ENCODE measurements at places on chromosomes 5 and 9.

DNA sequence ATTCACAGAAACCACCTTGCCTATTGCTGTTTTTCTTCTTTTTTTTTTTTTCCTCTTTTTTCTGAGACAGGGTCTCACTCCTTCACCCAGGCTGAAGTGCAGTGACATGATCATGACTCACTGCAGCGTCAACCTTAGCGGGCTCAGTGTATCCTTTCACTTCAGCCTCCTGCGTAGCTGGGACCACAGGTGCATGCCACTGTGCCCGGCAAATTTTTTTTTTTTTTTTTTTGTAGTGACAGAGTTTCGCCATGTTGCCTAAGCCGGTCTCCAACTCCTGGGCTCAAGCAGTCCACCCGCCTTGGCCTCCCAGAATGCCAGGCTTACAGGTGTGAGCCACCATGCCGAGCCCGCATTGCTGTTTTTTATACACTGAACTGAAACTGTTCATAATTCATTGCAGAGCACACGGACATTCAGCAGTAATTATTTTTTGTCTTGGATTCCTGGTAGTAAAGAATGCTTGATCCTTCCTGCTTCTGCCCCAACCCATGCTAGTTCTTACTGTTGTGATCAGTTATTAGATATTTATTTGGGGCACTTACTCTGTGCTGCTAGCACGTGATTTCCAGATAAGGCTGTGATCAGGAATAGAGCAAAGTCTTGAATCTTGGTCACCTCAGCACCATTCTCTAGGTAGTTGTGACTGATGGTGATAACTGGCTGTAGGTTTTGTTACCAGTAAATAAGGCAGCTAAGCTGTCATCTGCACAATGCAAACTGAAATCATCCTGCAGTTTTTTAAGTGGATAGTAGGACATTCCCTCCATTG, 14.0 kb downstream of the MAP3K1 start:
- DNase-seq = no peak

GRCh38 chr5:38462976-38463633, 93.3 kb downstream of the LIFR start:
- no peak for DNase-seq

DNA sequence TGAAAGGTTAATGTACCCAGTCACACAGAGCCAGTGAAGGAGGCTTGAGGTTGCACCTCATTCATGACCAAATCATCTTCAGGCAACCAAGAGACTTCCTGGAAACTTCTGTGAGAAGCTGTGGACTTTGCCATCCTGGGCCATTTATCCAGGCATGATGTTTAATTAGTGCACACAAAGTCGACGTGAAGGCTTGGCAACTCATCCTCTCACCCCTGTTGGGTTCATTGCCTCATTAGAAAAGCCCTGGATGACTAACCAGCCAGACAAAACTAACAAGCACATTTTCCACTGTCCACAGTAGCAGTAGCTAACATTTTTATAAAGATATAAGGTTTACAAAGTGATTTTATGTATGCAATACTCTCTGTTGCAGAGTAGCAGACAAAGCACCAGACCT, 65.7 kb upstream of the ZNF462 start:
- DNase-seq = no peak

GRCh38 chr5:16315501-16315900, 135.9 kb upstream of the MARCHF11 start:
- DNase-seq = no peak

GRCh38 chr5:2724031-2724581, 27.4 kb downstream of the IRX2 start:
- DNase-seq = no peak

DNA sequence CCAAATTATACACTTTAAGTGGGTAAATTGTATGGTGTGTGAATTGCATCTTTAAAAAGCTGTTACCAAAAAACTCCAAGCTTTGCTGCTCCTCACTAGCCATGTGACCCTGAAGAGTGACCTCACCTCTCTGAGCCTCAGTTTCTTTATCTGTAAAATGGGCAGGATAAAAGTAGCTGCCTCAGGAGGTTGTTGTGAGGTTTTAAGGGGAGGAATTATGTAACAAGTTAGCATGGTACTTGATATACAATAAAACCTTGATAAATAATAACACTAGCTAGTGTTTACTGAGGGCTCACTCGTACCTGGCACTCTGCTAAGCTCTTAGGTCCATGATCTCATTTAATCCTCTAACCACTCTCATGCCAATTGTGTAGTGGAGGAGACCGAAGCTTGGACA, 19.0 kb upstream of the PHF19 start:
- DNase-seq = no peak

DNA sequence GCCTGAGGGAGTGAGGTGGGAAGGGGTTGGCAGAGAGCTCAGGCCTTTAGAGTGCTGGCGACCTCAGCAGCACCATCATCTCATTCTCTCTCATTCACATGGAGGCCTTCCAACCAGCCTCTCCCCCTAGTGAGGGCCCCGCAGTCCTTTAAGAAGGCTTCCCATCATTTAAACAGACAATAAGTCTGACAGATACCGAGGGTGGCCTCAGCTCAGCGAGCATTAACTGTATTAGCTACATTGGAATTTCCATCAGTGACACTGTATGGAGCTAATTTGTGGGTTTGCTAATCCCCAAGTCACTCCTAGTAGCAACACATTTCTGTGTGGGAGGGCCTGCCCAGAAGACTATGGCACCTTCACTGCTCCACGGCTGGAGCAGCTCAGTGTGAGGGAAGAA, 75.8 kb downstream of the INSYN2B start:
- no peak for DNase-seq

- DNase-seq = no peak
These were observed 1006.6 kb upstream of the DMAC1 start for GRCh38 chr9:8806150-8806549.

DNA sequence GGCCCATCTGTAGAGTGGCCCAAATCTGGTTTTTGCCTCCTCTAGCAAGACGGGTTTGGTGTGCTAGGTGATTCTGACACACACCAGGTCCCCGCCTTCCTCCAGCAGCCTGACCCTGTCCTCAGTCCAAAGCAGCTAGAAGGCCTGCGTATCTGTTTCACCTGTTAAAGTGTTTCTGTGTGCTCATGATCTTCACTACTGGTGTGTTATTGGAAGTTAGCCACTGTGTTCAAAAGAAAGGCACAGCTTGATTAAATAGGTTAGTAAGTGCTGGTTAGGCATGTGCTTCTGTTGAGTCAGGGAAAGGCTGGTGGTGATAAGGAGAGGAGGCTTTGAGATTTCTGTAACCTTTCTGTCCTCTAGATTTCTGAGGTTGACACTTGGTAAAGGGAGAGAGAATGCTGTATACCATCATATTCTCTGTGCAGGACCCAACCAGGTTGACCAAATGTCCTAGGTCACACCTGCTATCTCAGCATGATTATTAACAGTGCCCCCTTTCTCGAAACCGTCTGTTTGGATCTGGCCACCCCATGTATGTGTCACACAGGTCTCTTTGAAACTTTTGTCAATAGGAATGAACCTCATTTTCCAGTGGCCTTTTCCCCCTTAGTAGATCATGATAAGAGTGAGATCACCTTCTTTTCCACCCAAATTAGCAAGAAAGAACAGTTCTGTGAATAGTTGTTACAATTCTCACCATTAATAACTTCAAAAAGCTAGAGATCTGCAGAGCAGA, 58.8 kb downstream of the ARHGAP26 start:
- no peak for DNase-seq

- no peak for DNase-seq
These were observed 25.6 kb upstream of the ARRDC3 start for GRCh38 chr5:91408710-91409109.

DNA sequence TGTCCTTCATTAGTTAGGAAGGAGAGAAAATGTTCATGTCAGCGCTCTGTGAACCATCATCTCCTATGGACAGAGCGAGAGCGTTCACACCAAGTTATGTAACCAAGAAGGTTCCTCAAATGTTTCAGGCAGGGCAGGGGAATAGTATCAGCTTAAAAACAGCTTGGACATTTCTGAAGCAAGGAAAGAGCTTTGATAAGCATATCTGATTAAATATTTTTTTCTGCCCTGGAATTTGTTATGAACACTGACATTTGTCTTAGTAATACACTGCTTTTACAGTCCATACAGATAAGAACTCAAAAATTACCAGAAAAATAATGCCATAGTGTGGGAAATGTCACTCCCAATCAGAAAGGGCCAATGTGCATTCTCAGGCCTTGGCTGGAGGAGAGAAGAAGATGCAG, 66.3 kb upstream of the LIFR start:
- no peak for DNase-seq

DNA sequence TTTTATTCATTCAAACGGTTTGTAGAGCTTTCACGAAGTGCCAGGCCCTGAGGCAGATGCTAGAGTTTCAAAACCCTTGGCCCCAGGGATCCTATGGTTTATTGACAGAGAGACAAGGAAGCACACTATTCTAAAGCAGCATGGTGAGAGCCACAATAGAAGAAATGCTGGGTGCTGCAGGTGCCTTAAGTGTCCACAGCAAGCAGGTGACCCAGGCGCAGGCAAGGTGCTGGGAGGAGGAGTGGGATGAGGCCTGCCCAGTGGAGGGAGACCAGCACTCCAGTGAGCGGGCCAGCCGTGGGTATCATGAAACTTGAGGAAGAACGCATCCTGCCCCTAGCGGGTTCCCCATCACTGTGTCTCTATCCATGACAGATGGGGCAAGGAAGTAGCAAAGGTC, 71.0 kb downstream of the OSMR start:
- DNase-seq = no peak

GRCh38 chr5:68861099-68861498, 232.7 kb upstream of the SLC30A5 start:
- DNase-seq = no peak

DNA sequence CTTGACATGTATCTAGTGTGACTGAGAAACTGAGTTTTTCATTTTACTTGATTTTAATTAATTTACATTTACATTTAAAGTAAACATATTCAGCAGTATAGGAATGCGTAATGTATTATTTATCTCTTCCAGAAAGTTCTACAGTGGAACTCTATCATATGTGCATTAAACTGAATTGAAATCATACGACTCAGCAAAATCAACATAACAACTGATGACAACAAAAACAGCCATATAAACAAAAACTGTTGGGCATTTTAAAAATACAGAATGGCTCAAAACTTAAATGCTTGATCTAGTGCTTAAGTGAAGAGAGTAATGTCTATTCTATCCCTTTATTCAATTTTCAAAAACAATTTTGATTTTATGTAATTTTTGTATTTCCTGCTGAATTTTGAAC, 134.4 kb downstream of the TRPM3 start:
- DNase-seq = no peak

- DNase-seq = no peak
These were observed 30.6 kb downstream of the GPR107 start for GRCh38 chr9:130084337-130084736.

DNA sequence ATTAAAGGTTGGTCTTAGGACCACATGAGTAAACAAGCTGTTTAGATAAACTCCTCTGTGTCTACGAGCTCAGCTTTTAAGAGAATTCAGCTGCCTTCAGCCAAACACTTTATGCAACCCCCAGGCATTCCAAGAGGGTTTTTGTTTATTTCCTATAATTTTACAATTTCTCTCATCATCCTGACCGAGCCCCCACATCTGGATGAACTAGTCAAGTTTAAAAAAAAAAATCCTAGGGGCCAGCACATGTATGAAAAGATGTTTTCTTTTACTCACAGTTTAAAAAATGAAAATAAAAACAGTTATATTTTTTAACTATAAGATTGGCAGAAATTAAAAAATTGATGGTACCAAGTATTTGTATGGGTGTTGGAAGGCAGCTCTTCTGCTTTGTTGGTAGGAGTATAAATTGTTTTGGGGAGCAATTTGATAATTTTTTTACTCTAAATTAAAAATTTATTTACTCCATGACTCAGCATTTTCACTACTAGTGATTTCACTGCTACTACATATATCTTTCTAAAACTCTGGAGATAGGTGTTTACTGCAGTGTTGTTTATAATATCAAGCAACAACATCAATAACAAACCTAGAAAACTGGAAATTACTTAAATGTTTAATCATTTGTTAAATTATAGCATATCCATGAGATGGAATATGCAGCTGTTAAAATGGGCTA, 18.1 kb downstream of the YTHDC2 start:
- DNase-seq = no peak

DNA sequence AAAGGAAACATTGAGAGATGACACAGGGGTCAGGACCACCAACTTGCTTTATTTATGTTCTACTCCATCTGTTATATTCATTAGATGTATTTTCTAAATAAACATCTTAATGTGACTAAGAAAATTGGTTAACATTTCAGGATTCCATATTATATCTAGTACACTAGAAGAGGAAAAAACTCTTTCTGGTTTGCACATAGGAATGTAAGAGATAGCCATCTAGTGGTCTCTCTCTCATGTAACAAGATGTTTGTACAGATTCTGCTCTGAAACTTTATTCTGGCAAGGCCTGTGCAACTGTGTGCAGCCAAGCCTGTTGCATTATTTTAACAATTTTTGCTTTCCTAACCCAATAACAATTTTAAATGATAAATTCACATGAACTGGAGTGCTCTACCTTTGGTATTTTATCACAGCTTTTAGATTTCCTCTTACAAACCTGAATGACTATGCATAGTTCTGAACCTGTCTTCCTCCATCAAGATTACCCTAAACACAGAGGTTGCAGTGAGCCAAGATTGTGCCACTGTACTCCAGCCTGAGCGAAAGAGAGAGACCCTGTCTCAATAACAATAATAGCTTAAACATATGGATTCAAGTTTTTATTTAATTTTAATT, 148.2 kb downstream of the GIN1 start:
- DNase-seq = no peak

DNA sequence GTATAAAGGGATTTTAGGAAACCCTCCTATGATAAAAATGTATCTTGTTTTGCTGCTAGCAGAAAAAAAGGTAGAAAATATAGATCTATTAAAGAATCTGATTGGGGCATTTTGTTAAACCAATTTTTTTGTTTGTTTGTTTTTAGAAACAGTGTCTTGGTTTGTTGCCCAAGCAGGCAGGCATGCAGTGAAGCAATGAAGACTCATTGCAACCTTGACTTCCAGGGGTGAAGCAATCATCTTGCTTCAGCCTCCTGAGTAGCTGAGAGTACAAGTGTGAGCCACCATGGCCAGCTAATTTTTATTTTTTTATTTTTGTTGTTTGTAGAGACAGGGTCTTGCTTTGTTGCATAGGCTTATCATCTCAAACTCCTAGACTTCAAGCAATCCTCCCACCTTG, 755.8 kb upstream of the EDIL3 start:
- no peak for DNase-seq

GRCh38 chr5:15991586-15991985, 188.0 kb downstream of the MARCHF11 start:
- no peak for DNase-seq

- DNase-seq = no peak
These were observed 8.8 kb downstream of the EXOC3 start for GRCh38 chr5:451587-452458.

- no peak for DNase-seq
These were observed 15.1 kb upstream of the TNFAIP8 start for GRCh38 chr5:119340597-119341218.

Measured in activated gamma-delta T cell (primary cell).